Cardiac fibroblast (primary cell): ENCODE measurements at places on chromosomes 3 and 15.
A peak's percentile ranks its signal among the peaks of the same experiment; 100 is the strongest.

- DNase-seq, result no peak
Observed at GRCh38 chr3:138429665-138430064, 4.8 kb upstream of the ESYT3 start.

GRCh38 chr3:122353215-122353614 lies 28.2 kb downstream of the CSTA start:
- DNase-seq, result peak; percentile 3

DNA sequence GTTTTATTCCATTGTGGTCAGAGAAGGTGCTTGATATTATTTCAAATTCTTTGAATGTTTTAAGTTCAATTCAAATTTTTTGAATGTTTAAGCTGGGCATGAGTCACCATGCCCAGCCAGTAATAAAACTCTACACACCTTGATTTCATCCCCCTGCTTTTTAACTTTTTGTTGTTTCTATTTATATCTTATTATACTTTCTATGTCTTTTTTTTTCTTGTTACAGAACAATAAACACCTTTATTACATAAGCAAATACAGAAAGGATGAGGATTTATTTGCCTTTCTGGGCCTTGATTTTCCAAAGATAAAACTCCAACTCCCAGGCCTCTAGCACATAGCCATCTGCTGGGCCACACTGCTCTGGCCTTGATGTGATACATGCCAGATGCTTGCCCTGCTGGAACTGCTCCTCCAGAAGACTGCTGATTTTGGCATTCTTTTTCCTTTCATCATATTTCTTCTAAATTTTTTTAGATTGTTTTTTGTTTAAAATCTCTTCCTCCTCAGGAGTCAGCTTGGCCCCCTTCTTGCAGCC lies 14.0 kb downstream of the DNAH12 start:
- peak; percentile 9 for DNase-seq

- no peak for DNase-seq
Observed at GRCh38 chr3:197709135-197709534, 27.6 kb downstream of the RUBCN start.

DNA sequence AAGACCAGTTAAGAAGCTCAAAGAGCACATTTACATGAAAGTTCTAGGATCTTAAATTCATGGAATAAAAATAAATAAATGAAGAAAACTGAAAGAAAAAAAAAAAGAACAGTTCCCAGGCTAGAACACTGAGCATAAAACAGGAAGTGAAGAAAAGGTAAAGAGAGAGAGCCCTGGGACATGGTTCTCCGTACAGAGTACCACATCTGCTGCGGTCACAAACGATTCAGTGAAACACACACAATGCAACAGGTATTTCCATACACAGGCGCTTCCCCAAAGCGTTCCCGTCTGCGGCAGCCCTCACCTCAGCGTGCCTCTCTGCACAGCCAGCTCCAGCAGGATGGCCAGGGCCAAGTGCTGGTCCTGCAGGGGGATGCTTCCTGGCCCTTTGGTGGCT lies 49.4 kb downstream of the HERC2 start:
- no peak for DNase-seq

- peak; percentile 62 for DNase-seq
Observed at GRCh38 chr3:66037330-66037985, 1.3 kb downstream of the MAGI1 start.

DNA sequence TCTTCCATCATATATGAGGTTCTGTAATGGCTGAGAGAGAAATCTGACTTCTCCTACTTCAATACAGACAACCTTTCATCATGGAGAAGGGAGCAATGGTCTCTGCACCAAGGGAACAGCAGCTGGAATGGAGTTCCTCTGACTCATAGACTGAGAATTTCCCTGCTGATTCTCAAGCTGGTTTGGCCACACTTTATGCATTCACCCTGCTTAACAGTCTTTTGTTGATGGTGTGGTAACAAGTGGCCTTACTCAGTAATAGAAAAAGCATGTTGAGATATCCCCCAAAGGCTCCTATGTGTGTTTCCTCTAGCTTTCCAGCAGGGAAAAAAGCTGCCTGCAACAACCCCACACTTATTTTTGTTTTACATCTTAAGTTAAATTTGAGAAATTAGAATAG lies 138.1 kb downstream of the GREM1 start:
- DNase-seq, result peak; percentile 97
